Choroid plexus epithelial cell (primary cell): ENCODE measurements at places on chromosomes 2 and 18.

GRCh38 chr2:165796819-165797530 is 2.9 kb upstream of the GALNT3 start:
- DNase-seq, result no peak

DNA sequence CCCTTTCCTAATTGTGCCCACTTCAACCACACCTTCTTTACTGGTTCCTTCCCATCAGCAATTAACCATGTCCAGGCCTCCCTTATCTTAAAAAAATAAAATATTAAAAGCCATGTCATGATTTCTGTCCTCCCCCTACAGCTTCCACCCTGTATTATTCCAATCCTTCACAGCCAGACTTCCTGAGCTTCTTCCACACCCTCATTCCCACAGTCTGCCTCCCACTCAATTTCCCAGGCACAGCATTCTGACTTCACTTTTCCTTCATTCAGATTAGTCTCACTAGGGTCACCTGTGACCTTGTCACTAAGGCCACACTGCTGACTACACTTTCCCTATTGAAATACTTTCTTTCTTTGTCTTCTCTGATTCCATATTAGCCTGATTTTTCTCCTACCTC is 159.4 kb downstream of the DIS3L2 start:
- DNase-seq, result no peak

GRCh38 chr2:208245746-208246145 is 9.1 kb downstream of the IDH1 start:
- no peak for DNase-seq

- DNase-seq, result peak; percentile 23
Observed at GRCh38 chr2:105460048-105460732, 61.3 kb upstream of the FHL2 start.

DNA sequence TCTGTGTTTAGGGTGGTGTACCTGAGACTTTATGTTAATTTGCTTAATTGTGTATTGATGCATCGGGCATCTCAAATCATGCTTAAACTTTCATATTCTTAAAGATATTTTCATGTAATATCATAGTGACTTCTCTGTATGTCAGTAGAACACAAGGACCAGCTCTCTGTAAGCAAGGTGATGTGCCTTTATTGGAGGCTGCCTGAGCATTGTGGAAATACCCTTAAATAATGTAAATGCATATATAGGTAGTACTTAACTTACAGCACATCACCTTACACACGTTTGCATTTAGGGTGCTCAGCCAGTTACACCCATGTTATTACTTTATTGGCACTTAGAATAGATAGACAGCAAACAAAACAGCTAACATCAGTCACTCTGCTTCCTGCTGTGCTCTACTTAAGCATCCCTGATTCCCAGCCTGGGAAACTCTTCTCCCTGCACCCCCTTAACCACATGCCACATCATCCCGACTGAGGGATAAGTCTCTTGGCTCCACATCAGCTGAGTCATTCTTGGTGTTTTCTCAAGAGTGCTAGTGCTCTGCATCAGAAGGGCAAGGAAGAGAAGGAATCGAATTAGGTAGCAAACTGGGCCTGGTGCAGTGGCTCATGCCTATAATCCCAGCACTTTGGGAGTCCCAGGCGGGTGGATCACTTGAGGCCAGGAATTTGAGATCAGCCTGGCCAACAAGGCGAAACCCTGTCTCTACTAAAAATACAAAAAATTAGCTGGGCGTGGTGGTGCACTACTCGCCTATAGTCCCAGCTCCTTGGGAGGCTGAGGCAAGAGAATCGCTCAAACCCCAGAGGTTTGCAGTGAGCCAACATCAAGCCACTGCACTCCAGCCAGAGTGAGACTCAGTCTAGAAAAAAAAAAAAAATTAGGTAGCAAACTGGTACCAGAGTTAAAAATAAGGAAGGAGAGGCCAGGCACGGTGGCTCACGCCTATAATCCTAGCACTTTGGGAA is 108.7 kb downstream of the MAP3K20 start:
- DNase-seq, result peak; percentile 98

DNA sequence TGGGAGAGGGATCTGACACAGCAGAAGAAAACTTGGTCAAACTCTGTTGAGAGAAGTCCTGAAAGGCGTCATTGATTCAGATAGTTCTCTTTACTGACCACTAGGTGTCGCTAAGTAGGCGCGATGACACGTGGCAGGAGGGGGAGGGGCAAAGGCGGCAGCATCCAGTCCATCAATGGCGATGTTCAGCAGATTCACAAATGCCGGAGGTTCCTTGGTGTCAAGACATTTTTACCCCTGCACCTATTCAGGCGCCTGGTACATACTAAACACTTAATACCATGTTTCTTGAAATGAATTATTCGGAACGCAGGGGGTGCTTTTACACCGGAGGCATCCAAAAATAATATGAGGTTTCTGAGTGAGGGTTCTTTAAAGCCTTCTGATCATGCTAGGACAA is 3.0 kb upstream of the PLEK start:
- peak; percentile 81 for DNase-seq

GRCh38 chr2:241976296-241976695 is 106.8 kb downstream of the RTP5 start:
- no peak for DNase-seq

DNA sequence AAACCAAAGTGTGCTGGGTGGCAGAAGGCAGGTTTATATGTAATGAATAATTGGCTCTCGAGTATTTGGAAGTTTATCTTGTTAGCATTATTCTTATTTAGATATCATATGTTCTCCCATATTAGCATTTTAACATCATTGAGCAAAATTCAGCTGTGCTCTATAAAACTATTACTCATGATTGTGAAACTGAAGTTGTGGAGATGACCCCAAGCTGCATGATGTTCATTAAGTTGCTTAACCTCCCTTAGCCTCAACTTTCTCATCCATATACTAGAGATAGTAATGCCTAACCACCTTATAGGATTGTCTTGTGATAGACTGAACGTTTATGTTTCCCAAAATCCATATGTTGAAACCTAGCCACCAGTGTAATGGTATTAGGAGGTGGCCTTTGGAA is 346.3 kb downstream of the SATB2 start:
- DNase-seq, result no peak

DNA sequence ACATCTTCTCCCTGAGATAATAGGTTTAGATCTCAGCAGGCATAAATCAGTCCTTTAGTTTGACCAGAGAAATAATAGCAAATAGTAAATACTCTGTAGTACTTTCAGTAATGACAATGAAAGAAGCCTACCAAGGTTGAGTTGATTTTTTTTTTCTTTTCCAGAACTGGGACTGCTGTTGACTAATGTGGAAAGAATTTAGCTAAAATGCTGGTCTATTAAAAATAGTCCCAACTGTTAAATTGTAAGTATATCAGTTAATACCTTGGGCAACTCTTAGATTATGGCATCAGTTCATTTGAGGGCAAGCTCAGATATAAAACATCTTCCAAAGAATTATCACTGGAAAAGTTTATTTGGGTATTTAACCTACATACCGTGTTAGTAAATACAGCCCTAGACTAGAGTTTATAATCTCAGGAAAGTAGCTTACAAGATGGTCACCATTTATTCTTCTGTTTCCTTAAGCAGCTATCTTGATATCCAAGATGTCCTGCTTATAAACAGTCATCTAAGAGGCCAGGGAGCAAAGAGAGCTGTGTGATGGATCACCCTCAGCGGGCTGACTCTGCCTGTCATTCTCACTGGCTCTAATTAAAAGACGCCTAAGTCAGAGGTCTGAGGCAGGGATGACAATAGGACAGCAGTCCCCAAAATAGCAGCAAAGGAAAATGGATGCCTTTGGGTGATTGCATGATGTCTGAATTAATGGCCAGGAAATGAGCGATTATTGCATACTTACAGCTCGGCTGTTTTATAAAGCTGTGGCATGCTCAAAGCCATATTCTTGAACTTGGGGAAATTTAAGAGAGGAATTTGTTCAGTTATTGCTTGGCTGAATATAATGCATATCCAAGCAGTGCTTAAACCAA is 121.3 kb downstream of the MTX2 start:
- peak; percentile 11 for DNase-seq

DNA sequence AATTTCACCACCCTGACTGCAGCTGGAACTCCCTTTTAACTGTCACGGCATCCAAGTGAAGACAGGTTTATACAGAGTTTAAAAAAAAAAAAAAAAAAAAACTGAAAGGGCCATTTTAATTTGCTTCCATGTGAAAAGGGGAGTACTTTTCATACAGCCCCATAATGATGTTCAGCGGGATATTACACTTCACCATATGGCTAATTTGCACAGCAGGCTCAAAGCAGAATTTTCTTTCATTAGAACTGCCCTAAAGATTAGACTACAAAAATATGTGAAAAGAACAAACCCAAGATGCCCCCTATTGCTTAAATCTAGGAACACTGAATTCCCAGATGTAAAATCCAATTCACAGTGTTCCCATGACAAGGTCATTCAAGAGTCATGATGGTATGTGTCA is 301.8 kb downstream of the EXOC6B start:
- DNase-seq, result no peak

DNA sequence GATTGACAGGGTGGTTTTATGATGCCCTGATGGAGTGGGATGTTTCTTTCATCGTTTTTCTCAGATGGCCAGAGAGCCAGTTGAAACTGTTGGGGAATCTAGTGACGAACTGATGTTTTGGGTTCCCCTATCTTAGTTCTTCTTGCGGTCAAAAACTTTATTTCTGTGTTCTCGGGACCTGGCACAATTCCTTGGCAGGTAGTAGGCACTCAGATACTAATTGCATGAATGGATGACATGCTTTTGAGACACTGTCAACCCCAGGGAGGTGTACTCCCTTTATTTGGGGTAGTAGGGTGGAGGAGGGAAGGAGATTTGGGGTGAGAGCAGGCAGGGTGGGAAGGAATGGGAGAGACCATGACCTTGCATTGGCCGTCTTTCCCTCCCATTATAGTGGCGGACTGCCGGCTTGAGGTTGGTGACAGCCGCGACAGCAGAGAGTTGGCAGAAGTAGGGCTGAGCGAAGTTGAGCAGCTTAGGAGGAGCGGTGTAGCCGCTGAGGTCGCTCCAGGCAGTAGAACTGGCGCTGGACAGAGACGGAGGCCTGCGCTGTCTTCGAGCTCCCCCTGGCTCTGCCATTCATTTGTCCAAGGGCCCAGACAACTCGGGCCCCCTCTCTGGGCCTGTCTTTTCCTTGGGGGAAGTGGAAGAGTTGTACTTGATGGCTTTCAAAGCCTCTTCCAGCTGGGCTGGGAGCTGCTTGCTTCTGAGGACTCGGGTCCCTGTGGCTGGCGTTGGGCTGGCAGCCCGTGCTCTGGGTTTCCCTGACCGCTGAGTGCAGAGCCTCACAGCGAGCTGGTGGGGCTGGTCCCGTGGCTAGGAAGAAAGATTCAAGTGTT is 2.6 kb downstream of the TET3 start:
- peak; percentile 52 for DNase-seq
